Prostate gland (tissue), 2 donors: ENCODE measurements at places on chromosomes 5 and 9. TPM values are rescaled to one million over a fixed set of nuclear protein-coding genes. Genes with fewer than 3 reads are reported as not detected.
A peak's percentile ranks its signal among the peaks of the same experiment; 100 is the strongest.

The TXNDC8 gene
- total RNA-seq = not detected

The GOLGA1 gene
- 12.5 TPM for total RNA-seq

The ABCA1 gene
- total RNA-seq = 11.0 TPM

The C1QTNF2 gene
- total RNA-seq = not detected

The GPR151 gene
- total RNA-seq = not detected

DNA sequence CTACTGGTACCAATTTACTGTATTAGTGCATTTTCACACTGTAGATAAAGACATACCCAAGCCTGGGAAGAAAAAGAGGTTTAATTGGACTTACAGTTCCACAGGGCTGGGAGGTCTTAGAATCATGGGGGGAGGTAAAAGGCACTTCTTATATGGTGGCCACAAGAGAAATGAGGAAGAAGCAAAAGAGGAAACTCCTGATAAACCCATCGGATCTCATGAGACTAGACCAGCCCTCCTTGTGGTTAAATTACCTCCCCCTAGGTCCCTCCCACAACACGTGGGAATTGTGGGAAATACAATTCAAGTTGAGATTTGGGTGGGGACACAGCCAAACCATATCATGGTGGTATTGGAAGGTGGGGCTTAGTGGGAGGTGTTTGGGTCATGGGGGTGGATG lies 56.5 kb upstream of the SPDL1 start:
- H3K27ac ChIP-seq = no peak overlapping the region
- H3K27me3 ChIP-seq = no peaks in the 10 kb centered on the region
- no peak for DNase-seq
- no peak overlapping the region for H3K4me3 ChIP-seq
- H3K4me1 ChIP-seq = no peaks in the 10 kb centered on the region

GRCh38 chr9:72477930-72478518 lies 43.4 kb upstream of the TMC1 start:
- H3K27ac ChIP-seq = peak overlapping the region; percentile 16
- DNase-seq = peak; percentile 44
- H3K36me3 ChIP-seq = no peaks in the 10 kb centered on the region
- H3K27me3 ChIP-seq = no peaks in the 10 kb centered on the region

DNA sequence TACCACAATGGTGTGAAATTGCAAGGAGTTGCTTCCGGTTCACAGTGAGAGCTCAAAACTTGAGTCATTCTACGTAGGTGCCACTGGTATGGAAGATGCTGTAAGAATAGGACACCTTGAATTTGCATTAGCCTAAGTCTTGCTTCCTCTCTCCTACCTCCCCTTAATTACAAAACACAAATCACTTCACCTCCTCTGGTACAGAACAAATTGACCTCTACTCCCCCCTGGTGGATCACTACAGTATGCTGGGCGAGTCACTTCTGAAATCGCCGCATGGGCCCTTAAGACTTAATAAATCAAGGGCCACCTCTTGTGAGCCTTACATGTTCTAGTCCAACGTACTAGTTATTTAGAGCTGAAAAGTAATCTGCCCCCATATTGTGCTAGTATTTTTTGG lies 145.3 kb upstream of the SMARCA2 start:
- H3K4me3 ChIP-seq = no peak overlapping the region
- H3K36me3 ChIP-seq = no peaks in the 10 kb centered on the region
- DNase-seq = peak; percentile 8

GRCh38 chr9:133552236-133552635 lies 17.7 kb downstream of the ADAMTSL2 start:
- H3K4me1 ChIP-seq = no peaks in the 10 kb centered on the region
- no peaks in the 10 kb centered on the region for H3K27me3 ChIP-seq
- no peak for DNase-seq

DNA sequence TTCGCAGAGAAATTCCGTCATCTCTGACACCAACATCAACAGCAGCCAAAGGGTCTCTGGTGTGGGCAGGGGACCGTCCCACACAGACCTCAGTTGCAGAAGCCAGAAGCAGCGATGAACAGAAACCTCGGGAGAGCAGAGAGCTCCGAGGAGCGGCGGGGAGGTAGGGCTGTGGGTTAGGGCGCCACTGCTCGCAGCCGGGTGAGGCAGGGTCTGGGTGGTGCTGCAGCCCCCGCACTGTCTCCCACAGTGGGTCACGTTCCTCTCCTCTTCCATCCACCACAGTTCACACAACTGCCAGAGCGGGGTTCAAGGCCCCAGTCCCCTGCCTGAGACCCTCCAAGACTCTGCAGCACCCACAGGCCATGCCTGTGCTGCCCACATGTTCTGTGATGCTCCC lies 99.9 kb downstream of the OLFM1 start:
- H3K4me1 ChIP-seq = no peaks in the 10 kb centered on the region
- DNase-seq = no peak
- no peaks in the 10 kb centered on the region for H3K36me3 ChIP-seq
- no peak overlapping the region for H3K27ac ChIP-seq
- H3K4me3 ChIP-seq = no peak overlapping the region

DNA sequence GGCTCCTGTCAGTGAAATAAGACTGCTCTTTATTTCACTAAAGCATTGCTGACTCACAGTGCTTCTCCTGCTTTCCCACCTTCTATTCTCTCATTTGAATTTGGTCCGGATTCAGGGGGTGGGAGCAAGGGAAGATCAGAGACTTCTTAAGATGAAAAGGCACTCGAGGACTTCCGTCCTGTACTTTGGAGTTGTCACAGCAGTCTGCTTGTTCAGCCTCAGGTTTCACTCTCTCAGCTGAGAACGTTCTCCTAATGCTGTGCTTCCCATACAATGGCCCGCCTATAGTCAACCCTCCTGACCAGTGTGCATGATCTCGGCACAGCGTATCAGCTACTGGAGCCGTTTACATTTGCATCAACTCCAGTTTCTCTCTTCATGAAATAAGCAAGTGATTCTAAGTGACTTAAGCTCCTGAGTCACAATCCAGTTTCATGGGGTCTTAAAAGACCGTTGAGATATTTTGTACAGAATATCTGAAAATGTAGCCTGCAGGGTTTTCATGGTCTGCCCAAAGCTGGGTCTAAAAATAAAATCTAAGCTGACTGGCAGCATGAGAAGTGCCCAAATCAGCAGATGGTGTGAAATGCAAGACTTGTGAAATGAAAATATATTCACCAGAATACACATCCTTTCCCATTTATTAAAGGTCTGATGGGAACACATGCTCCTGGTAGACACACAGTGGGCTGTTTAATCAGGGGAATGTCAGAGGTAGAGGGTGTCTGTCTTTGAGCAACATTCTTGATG lies 145.0 kb downstream of the ADCY2 start:
- H3K4me1 ChIP-seq = no peaks in the 10 kb centered on the region
- H3K36me3 ChIP-seq = no peaks in the 10 kb centered on the region
- no peak overlapping the region for H3K27ac ChIP-seq
- H3K4me3 ChIP-seq = no peak overlapping the region
- no peak for DNase-seq

GRCh38 chr9:29220596-29221251 lies 1647.4 kb upstream of the C9orf72 start:
- H3K27ac ChIP-seq = no peak overlapping the region
- H3K4me3 ChIP-seq = no peak overlapping the region
- no peak for DNase-seq

- no peaks in the 10 kb centered on the region for H3K36me3 ChIP-seq
- no peak overlapping the region for H3K4me3 ChIP-seq
- H3K27ac ChIP-seq = no peak overlapping the region
- no peak for DNase-seq
These were observed 49.9 kb downstream of the COL15A1 start for GRCh38 chr9:98993570-98993945.

DNA sequence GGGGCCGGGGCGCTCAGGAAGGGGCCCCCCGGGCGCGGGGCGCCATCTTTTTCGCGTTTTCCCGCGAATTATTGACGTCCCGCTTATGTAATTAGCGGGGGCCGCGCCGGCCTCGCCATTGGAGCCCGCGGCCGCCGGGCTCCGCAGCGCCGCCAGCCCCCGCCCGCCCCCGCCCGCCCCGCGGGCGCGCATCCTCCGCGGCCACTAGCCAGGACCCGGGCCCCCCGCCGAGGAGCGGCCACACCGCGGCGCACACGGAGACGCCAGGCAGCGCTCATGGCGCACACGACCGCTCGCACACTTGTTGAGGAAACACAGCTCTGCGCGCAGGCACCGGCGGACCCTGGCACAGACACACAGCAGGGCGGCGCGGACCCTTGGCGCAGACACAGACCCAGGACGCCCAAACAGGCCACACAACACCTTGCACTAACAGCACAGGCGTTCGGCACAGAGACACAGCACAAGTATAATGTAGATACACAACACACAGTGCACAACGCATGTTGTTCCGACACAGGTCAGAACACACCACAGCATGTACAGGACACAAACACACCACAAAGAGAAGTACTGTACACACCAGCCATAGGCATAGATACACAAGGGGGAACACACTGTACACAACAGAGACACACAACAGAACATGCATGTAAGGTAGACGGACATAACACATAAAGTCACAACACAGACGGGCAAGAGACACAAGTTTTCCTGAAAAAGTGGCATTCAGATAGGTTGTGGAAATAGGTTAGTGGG lies 467 bp upstream of the PHF19 start:
- peak overlapping the region; percentile 91 for H3K27ac ChIP-seq
- H3K4me3 ChIP-seq = peak overlapping the region; percentile 63
- no peaks in the 10 kb centered on the region for H3K4me1 ChIP-seq

- H3K4me1 ChIP-seq = peaks cover 66% of the 10 kb centered on the region
- DNase-seq = peak; percentile 72
- H3K4me3 ChIP-seq = no peak overlapping the region
- H3K27ac ChIP-seq = peak overlapping the region; percentile 100
- H3K36me3 ChIP-seq = no peaks in the 10 kb centered on the region
- no peaks in the 10 kb centered on the region for H3K27me3 ChIP-seq
These were observed 133.9 kb downstream of the C9orf50 start for GRCh38 chr9:129486756-129487657.

GRCh38 chr5:95350631-95351030 lies 40.5 kb upstream of the FAM81B start:
- no peaks in the 10 kb centered on the region for H3K36me3 ChIP-seq
- no peak for DNase-seq
- no peak overlapping the region for H3K4me3 ChIP-seq
- no peaks in the 10 kb centered on the region for H3K27me3 ChIP-seq

DNA sequence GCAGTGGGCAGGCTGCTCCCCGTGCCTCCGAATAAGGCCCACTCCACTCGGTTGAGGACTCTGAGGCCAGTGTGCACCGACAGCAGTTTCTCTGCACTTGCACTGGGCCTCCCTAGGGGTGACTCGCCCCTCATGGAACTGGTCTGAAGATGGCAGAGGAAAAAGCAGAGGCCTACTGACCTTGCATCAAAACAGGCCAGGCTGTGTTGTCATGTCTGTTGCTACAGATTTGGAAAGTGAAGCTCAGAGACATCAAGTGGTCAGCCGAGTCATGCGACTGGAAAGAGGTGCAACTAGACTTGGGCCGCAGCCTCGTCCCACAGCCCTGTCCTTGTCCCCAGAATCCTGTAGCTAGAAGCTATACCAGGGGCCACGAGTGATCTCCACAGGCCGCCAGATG lies 78.3 kb downstream of the DCP2 start:
- H3K27ac ChIP-seq = no peak overlapping the region
- peaks cover 4% of the 10 kb centered on the region for H3K4me1 ChIP-seq
- no peak overlapping the region for H3K4me3 ChIP-seq

DNA sequence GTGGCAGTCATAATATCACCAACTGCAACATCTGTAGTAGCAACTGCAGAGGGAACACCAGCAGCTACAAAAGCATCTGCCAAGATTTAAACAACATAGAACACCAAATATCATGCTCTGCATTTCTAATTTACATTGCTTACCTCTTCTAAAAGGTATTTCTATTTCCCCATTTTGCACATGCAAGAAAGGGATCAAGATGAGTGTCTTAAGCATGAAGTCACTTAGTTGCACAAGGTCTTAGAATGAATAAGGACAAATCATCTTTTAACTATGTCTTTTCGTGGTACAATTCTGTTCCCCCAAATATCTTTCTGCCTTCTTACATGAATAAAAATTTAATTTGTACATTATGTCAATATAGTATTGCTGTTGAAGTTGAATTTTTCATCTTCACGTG lies 1746.4 kb downstream of the EFNA5 start:
- no peak for DNase-seq
- H3K36me3 ChIP-seq = no peaks in the 10 kb centered on the region
- H3K27ac ChIP-seq = no peak overlapping the region
- no peaks in the 10 kb centered on the region for H3K27me3 ChIP-seq
- H3K4me3 ChIP-seq = no peak overlapping the region

GRCh38 chr5:123705741-123706140 lies 193.8 kb downstream of the CSNK1G3 start:
- H3K27ac ChIP-seq = no peak overlapping the region
- no peaks in the 10 kb centered on the region for H3K4me1 ChIP-seq
- DNase-seq = no peak
- no peak overlapping the region for H3K4me3 ChIP-seq

DNA sequence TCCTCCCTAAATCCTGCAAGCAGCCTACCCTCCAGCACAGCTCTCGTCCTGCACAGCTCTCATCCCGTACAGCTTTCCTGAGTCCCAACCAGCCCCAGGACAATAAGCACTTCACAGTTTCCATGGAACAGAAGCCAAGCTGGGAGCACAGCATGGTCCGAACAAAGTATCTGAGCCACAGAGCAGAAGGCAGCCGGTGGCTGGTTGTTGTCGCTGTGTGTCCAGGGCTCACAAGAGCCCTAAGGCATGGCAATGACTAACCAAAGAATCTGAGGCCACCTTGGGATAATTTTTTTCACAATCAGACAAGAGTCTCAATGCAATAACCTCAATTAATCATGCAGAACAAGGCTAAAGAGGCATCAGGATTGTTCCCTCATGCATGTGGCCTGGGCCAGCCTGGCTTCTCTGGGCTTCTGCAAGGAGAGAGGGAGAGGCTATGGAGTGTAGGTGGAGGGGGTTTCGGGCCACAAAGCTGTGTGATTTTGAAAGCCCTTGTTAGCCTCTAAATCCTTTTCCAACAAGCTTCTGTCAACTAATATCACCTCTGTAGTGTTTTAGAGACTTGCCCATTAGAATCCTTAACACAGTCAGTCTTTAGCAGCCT lies 323.4 kb downstream of the PIK3R1 start:
- H3K27ac ChIP-seq = no peak overlapping the region
- H3K27me3 ChIP-seq = no peaks in the 10 kb centered on the region
- no peak overlapping the region for H3K4me3 ChIP-seq
- H3K36me3 ChIP-seq = no peaks in the 10 kb centered on the region
- DNase-seq = no peak

DNA sequence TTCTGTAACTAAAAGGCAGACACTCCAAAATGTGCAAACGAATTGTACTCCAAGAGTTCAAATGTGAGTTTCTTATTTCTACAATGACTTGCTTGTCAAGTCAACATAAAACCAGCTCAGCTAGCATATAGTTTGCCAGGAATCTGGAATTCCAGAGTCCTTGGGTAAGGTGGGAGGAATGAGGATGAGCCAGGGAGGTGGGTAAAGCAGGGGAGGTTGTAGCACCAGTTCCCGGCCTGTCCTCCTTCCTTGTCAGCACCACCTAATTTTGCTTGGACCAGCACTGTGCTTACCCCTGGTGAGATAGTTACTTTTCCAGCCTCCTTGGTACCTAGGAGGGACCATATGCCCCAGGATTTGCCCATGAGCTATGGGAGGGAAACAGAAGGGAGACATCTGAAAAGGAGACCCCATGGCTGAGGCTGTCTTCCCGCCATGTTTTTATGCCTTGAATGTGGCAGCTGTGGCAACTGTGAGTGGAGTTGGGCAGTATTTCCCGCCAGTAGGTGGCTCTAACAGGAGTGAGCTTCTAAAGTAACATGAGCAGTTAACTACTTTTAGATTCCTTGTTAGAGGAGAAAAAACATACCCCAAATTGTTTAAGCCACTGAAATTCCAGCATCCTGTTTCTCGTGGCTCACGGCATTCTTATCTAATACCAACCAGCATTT lies 302.5 kb downstream of the TENT4A start:
- no peak for DNase-seq
- H3K4me3 ChIP-seq = no peak overlapping the region

- H3K27ac ChIP-seq = no peak overlapping the region
- no peak overlapping the region for H3K4me3 ChIP-seq
- no peaks in the 10 kb centered on the region for H3K36me3 ChIP-seq
- no peaks in the 10 kb centered on the region for H3K27me3 ChIP-seq
- no peak for DNase-seq
These were observed 11.9 kb upstream of the NXNL2 start for GRCh38 chr9:88523056-88523455.
